Skeletal muscle cell (primary cell): ENCODE measurements at places on chromosomes 16 and 17.

DNA sequence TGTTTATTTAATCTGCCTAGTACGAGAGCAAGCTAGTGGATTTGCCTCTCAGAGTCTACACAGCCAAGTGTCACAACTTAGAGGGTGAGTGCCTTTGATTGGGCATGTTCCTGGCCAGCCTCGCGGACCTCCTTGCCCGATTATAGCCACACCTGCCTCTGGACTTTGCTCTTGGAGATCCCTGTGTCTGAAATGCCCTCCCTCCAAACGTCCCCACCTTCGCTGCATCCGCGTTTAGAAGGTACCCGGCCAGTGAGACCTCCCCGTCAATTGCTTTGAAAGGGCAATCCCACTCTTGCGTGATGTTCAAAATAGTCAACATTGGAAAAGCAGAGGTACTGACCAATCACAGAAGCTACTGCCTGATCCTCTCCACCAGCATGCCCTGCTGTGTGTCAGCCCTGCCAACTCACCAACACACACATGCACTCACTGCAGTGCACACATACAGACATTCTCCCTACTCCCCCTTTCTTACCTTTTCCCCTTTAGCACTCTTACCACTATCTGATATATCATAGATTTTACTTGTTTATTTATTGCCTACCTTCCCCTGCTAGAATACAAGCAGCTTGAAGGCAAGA lies 6.5 kb upstream of the SDK2 start:
- DNase-seq = no peak

DNA sequence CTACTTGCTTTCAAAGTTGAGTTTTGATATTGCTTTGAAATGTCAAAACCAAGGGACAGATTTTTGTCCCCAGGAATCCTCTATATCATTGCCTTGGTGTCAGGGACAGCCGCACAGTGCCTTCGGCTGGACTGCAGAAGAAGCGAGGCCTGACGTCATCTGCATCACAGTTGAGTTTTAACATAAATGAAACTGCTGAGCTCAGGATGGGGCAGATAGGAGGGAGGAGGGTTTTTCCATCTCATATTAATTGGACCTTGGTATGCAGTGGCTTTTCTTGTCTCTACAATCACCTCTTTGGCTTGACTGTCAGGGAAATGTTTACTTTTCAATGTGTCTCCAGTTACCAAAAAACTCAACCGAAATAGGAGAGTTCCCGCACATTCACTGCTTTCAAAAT lies 111.3 kb downstream of the AATF start:
- DNase-seq = no peak

DNA sequence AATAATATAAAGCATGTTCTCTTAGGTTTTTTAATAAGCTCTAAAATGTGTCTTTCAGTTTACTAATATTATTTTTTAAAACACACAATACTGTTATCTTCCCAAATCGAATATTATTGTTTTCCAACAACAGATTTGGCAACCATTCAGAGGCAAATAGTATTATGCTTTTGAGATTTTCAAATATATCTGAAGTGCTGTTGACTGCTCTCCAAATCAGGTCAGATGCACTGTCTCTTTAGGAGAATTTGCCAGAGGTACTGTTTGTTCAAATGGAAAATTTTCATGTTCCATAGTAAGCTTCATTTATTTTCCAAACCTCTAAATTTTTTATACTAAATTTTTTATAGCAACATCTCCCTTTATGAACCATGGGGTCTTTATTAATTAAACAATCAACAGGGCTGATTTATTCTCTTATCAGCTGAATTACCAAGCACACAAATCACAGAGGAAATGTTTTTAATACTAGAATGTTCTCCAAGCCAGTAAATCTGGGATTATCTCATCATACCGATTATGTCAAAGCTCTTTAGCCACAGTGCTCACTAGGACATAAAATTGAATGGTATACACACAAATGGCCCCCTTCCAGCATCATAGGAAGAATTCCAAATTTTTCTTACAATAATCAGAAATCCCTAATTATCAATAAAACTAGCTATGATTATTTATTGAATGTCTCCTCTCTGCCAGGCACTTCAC lies 108.8 kb upstream of the HLF start:
- DNase-seq = no peak

- no peak for DNase-seq
Measured at GRCh38 chr16:85126394-85126704, 14.1 kb upstream of the CIBAR2 start.

- DNase-seq = no peak
Measured at GRCh38 chr17:38588788-38589174, 17.0 kb downstream of the SRCIN1 start.

DNA sequence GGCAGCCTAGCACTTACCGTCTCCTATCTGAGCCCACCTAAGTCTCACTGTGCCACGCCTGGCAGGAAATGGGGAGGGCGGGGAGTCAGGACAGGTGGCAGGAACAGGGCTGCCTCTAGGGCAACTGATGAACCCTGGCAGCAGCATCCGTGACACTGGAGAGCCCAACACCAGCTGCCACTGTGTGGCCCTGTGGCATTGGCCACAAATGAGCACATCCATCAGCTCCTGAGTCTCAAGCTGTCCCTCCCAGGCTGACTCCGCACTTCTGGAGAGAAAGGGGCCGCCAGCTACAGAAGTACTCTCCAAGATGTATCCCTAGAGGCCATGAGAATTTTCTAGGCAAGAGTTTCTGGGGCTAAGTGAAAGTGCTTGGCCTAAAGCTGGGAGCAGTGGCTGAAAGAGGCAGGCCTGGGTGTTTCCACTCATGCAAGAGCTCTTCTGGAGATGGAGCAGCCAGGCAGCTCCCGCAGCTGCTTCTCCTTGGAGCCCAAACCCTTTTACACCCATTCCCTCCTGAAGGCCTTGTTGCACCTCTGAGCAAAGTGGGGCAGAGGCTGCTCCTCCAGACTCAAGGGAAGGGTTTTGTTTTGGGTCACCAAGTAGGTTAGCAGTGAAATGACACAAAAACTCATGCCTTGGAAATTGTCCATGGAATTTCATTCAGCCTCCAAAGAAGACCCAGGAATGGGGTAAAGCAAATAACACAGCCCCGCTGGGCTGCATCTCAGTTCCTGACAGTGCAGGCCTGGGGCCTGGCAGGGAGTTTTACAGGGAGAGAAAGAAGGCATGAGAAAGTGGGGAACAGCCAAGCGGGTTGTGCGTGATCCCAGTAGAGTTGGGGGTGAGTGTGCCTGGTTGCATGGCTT lies 25.8 kb downstream of the PEMT start:
- DNase-seq = no peak

- no peak for DNase-seq
Measured at GRCh38 chr16:7382521-7382920, 49.9 kb downstream of the RBFOX1 start.

- no peak for DNase-seq
Measured at GRCh38 chr17:76130473-76130872, 10.6 kb downstream of the FOXJ1 start.

- no peak for DNase-seq
Measured at GRCh38 chr16:8548166-8548565, 42.1 kb downstream of the TMEM114 start.

DNA sequence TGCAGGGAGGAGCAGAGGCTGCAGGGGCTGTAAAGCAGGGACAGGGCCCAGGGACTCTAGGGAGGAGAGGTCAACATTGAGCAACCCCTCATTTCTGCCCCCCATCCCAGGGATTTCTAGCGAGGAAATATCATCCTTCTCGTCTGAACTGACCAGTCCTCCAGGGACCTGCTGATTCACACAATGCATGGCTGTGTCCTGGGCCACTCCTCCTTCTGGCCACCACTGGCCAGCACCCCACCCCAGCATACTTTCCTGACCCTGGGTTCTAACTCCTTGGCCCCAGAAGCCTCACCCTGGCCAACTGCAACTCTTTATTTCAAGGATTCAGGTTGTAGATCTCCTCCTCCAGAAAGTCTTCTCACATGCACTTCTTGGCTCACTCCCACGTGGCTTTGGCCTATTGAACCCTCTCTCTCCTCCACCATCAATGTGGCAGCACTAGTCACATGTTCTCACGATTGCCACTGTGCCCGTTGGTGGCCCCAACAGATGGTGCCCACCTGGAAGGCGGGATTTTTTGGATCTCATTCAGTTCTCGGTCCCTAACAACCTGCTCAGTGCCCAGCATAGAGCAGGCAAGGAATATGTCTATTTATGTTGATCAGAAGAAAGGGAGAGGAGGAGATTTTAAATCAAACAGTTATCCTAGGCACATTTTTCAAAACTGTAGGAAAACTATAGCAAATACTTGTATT lies 41.5 kb downstream of the CUEDC1 start:
- no peak for DNase-seq

- DNase-seq = no peak
Measured at GRCh38 chr17:82442643-82443464, 7.7 kb downstream of the CYBC1 start.

DNA sequence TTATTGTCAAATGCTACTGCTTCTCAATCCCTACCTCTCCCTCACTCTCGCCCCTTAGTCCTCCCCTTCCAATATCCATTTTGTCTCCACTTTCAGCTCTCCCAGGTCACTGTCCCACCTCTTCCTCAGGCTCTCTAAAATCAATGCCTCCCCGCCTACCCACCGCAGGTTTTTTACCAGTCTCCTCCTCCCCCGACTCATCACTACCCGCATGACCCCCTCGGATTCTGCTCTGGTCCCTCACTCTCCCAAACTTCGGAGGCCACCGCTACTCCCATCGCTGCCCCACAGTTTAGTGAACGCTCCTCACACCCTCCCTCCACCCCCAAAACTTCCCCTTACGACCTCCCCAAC lies 513 bp downstream of the CRLF3 start:
- no peak for DNase-seq

DNA sequence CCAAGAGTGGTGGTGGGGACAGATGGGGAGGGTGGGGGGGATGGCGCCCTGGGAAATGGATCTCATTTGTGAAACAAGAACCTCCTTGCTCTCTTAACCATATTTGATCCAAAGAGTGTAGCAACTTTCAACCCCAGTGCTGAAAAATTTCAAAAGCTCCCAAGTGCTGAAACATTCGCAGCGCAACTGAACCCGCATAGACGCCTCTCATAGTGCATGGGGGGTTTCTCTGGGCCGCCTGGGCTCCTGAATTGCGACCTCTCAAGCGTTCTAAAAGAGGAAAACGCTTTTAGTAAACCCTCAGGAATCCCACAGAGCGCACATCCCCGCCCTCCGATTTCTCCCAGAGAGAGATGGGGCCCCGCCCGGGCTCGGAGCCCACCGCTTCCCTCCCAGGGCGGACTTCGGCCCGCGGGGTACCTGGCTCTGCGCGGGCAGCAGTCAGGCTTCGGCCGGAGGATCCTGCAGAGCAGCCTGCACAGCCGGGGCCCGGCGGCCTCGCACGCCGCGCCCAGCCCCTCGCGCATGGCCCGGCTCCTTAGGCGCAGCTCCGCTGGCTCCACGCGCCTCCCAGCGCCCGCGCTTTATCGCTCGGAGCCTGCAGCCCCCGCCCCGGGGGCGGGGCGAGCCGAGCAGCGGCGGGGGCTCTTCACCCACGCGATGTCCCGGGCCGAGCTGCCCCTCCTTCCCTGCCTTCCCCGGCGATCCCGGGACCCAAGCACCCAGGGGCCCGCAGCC lies 7.0 kb downstream of the NOS2 start:
- no peak for DNase-seq

DNA sequence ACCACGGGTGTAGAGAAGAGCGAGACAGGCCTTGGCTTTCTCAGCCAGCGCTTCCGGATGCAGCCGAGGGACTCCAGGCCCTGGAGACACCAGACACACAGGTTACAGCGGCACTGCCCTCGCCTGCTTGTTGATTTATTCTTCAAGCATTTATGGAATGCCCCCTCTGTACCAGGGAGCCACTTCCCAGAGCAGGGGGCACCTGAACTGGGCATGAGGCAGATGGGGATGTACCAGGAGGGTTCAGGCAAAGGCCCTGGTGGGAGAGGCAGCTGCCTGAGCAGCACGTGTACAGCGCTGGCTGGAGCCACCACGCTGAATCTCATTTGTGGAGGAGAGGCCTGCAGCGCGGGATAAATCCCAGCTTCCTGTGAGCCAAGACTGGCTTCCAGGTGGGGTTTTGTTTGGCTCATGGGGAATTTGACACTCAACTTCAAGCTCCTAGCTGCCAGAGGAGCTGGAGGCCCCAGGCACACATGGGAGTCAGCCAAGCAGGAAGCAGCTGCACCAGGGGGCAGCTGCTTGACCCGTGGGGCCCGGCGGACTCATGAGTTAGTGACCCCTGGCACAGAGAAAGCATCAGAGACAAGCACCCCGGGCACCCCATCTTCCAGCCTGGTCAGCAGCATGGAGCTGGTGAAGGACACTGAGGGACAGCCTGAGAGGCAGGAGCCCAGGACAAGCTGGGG lies 59.7 kb downstream of the IL21R start:
- DNase-seq = peak; percentile 21

DNA sequence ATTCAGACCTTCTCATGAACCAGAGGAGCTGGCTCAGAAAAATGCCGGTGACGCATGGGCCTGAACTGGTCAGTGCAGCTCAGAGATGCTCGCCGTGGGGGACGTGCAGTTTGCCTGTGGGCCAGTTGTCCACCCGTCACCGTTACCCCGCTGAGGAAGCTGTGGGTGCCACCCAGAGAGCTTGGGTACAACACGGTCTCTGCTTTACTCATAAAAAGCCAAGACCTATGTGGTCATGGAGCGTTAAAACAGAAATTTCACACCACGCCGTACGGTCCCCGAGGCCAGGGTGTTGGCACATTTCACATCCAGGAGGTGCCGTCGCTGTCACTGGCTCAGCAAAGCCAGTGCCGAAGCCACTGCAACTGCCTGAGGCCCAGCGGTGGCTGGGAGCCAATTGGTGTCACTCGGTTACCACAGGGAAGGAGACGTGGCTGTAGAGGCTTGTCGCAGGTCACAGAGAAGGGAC lies 120.9 kb downstream of the METRNL start:
- DNase-seq = no peak

DNA sequence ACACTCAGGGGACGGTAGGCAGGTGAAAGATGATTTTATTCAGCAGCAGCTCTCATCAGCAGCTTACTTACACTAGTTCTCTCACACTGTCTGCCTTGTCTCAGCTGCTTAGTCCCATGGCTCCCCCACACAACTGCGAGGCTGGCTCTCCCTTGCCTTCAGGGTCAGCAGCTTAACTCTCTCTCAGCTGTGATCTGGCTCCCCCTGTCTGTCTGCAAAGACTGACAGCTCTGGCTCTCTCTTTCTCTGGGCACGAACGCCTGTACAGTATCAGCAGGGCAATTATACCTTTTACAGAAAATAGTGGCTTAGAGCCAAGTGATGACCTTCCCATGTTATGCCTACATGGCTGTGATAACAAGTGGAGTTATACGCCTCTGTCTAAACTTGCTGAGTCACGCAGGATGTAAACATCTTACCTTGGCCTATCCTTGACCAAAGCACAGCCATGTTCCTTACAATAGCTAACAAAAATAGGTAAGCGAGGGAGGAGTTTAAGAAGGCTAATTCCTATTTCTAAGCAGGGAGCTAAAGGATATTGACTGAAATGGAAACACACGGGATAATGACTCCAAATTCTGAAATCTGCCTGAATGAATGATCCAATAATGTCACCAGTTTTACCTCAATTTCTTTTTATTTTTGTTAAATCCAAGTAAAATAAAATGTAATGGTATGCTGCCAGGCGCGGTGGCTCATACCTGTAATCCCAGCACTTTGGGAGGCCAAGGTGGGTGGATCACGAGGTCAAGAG lies 1.1 kb upstream of the NDUFAB1 start:
- no peak for DNase-seq
